Endothelial cell (in vitro differentiated cells): ENCODE measurements at places on chromosomes 2 and 18.

GRCh38 chr18:73842795-73843394 is 304.7 kb downstream of the FBXO15 start:
- peak; percentile 73 for DNase-seq

DNA sequence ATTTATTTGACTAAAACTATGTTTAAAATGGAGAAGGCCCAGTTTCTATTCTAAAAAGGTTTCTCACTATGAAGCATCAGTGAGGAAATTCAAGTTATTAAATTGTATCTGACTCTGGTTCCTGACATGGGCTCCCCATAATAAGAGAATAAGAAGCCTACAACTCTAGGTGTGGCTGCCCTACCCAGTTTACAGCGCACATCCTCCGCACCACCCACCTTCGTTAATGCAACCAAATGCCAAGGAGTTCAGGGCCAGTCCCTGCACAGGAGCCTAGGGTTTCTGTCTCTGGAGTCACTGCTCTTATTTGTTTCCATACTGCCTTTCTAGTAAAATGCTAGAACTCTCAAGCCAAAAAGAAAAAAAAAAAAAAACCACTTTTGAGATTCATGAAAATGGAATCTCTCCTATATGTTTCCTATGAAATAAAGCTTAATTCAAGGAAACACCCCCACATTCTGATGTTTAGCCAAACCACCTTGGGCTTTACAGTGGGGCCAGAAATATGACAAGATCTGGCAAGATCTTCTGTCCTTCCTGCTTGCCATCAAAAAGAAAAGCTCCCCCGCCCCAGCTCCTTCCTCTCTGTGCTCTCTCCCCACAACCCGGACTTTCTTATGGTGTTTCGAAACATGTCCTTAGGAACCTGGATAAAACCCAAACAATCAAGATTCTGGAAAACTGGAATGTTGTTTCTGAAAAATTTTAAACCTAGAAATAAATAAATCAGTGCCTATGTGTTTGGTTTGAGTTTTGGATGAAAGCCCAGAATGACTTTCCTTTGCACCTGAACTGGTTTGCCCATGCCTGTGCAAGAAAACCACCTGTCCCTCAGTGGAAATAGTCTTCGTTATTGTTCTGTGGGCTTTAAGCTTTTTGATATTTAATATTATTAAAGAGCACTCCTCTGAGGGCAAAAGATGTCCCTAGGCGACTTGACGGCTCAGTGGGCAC is 136.7 kb downstream of the SP3 start:
- DNase-seq: no peak

- DNase-seq: no peak
Measured at GRCh38 chr2:160293391-160294091, 93.5 kb upstream of the ITGB6 start.

- no peak for DNase-seq
Measured at GRCh38 chr2:28488083-28488830, 7.6 kb upstream of the PLB1 start.

GRCh38 chr2:66574701-66575624 is 140.0 kb downstream of the MEIS1 start:
- peak; percentile 70 for DNase-seq

DNA sequence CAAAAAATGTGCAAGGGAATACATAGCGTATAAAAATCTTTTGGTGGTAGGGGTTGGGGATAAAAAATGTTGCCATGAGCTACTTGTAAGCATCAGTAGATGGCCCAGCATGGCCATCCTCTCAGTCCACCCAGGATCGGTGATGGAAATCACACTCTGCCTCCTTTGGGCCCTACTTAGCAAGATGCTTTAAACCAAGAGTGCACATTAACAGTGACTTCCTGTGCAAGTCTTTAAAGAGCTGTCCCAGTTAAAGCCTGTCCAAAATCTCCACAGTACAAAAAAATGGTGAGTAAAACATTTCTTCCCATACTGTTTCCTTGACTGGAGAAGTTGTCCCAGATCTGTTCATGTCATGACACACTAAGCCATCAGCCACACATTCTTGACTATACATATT is 18.0 kb downstream of the ANKRD44 start:
- no peak for DNase-seq

GRCh38 chr2:195164930-195165329 is 492.1 kb upstream of the SLC39A10 start:
- no peak for DNase-seq

DNA sequence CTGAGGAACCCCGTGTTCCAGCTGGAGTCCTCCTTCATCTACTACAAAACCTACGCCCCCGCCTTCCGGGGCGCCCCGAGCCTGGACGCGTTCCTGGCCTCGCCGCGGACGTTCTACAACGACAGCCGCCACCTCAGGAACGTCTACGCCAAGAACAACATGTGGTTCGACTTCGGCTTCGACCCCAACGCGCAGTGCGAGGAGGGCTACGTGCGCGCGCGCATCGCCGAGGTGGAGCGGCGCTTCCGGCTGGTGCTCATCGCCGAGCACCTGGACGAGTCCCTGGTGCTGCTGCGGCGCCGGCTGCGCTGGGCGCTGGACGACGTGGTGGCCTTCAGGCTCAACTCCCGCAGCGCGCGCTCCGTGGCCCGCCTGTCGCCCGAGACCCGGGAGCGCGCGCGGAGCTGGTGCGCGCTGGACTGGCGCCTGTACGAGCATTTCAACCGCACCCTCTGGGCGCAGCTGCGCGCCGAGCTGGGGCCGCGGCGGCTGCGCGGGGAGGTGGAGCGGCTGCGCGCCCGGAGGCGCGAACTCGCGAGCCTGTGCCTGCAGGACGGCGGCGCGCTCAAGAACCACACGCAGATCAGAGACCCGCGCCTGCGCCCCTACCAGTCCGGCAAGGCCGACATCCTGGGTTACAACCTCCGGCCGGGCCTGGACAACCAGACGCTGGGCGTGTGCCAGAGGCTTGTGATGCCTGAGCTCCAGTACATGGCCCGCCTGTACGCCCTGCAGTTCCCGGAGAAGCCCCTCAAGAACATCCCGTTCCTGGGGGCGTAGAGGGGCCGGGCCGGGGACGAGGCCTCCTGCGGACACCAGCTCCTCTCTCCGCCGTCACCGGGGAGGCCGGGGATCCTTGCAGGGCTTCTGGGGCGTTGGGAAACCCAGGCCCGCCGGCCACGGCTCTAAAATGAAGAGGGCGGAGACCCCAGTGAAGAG is 5.3 kb upstream of the NEU4 start:
- DNase-seq: peak; percentile 19

- DNase-seq: no peak
Measured at GRCh38 chr2:46936566-46936965, 21.0 kb upstream of the MCFD2 start.

GRCh38 chr18:79067611-79068010 is 1.6 kb upstream of the ATP9B start:
- DNase-seq: no peak

- DNase-seq: no peak
Measured at GRCh38 chr2:230925879-230926765, 1.1 kb upstream of the GPR55 start.

GRCh38 chr18:48693006-48693405 is 154.2 kb downstream of the CTIF start:
- DNase-seq: no peak

- no peak for DNase-seq
Measured at GRCh38 chr18:21330122-21330701, 88.2 kb downstream of the GREB1L start.

- no peak for DNase-seq
Measured at GRCh38 chr2:105873721-105874120, 129.0 kb downstream of the NCK2 start.

GRCh38 chr2:124353656-124354055 is 328.6 kb downstream of the CNTNAP5 start:
- DNase-seq: no peak

DNA sequence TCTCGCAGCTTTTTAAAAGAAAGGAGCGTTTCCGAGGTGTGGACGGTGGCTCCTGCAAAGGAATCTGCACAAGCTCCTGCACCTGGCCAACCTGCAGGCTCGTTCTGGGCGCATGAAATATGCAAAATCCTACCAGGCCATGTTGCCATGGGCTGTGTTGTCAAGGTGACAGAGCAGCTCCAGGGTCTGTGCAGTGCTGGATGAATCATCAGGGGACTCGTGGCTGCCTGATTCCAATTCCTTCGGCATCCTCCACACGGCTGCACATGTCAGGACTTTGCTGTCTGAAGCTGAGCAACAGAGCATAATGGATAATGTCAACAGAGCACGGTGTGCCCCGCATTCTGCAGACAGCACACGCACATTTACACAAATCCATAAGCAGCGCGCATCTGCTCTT is 120.5 kb downstream of the EIPR1 start:
- DNase-seq: no peak

DNA sequence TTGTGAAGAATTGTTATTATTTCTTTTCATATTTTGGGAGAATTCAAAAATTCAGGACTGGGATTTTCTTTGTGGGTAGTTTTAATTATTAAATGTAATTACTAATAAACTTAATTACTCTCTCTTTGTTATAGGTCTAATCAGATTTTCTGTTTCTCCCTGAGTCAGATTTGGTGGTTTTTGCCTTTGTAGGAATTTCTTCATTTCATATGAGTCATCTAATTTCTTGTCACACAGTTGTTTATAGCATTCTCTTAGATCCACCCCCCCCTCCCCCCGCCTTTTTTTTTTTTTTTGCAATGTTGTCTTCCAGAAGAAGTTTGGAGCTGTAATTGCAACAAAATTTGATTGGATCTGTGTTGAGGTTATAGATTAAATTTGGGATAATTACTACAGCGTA is 26.0 kb upstream of the GALR1 start:
- no peak for DNase-seq

GRCh38 chr2:203897544-203897943 is 30.0 kb downstream of the CTLA4 start:
- no peak for DNase-seq

DNA sequence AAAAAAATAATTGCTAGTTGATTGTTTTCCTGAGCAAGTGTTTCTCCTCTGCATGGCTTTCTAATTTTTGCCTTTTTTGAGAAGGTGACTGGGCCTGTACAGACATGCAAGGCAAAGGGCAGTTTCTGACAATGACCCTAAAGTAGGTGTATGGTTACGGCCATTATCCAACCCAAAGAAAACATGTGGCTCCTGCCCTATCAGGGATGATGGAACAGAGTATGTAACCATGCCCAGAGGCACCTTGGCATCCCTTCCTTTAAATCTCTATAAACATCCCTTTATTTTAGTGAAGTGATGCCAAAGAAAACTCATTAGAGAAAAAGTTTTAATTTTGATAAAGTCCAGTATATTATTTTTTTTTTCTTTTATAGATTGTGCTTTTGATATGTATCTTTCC is 217.5 kb downstream of the LPIN1 start:
- DNase-seq: no peak

DNA sequence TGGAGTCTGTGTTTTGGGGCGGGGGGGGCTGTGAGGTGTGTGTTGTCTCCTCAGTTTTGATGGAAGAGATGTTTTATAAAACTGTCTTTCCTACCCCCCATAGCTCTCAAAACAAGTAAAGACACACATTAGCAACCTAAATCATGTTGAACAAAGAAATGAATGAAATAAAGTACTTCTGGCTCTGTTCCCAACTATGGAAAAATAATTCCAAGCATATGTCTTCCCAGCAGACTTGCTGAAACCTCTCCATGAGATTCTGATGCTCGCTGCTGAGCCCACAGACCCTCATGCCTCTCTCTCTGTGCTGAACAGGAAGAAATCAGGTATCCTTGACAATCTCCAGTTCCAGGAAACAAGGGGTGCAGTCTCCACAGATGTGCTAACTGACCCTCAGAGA is 226.7 kb upstream of the KLHL29 start:
- no peak for DNase-seq

DNA sequence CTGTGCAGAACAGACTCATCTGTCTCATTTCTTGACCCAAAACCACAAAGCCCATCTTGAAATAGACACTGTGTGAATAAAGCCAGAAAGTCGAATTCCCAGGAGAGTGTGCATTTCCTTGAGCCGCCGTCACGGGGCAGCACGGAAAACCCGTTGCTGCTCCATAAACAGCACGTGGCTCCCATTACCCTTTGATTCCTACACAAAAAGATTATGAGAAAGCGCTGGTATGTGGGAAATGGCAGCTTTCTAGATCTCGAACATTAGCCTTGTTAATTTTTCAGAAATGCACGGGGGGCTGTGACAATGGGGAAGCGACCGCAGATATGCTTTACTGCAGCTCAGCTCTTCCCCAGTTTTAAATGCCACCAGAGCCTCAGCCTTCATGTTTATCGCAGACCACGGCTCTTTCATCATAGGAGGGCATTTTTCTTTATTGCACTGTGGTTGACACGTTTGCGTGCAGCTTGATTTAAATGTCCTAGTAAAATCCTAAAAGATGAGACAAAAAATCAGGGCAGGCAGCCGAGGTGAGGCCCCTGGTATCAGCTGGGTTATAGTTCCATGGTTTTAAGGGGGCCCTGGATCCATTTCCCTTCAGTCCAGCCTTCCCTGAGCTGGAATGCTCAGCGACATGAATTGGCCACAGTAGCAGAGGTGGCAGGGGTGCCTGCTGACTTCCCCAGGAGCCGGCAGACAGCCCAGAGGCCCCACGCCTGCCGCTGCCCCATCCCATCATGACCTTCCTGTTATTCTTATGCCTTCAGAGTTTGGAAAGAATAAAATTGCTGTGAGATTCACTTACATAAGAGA is 249.3 kb downstream of the NDUFA10 start:
- DNase-seq: no peak

DNA sequence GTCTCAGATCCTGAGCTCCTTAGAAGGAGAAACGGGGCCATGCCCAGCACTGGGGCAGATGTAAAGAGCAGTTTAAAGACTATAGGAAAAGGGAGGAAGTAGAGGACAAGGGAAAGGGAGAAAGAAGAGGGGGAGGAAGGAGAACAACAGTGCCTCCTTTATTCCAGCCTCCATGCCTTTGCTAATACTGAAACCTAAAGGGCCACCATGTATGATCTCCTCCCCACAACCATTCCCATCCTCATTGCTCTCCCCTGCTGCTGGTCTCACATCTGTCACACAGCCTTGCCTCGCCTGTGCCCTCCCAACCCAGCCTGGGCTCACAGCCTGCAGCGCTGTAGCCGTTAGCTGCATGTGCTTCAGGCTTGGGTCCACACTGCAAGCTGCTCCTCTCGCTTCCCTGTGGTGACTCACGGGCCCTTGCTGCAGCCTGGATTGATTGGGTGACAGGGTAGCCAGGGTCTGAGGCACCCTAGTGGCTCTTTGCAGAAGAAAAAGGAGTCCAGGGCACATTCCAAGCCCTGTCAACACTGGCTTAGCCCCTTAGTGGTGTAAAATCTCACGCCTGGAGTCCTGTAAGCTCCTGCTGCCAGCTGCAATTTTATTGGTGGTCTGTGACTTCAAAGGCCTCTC is 281.9 kb downstream of the SRBD1 start:
- no peak for DNase-seq

DNA sequence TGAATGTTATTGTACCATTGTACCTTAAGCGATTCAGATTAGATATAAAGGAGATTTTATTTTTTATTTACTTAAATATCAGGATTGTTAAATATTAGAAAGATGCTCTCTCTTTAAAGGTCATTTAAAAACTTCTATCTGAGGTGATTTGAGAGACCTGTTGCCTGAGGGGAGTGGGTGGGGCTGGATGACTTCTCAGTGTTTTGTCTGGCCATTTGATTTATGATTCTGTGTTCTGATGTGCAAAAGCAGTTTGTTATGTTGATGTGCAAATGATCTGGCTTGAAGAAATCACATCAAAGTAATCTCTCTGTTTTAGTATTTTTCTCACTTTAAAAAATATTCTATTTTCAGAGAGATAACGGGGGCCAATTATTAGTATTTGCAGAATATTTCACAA is 370.8 kb downstream of the NUP35 start:
- no peak for DNase-seq
